ENCODE measurements at places on chromosomes 16 and 17. TPM values are rescaled to one million over a fixed set of nuclear protein-coding genes. Genes with fewer than 3 reads are reported as not detected.

Gene KRT33A
- not detected for polyA plus RNA-seq

Gene TBX21
- polyA plus RNA-seq: 6.1 TPM

Gene MT1F
- 5.3 TPM for polyA plus RNA-seq

Gene MYH2
- polyA plus RNA-seq: not detected

Gene CFAP97D1
- polyA plus RNA-seq: 0.01 TPM

Gene RNF222
- 2.6 TPM for polyA plus RNA-seq

Gene KPNA2
- polyA plus RNA-seq: 30.3 TPM

Gene SULT1A4
- 5.0 TPM for polyA plus RNA-seq

Gene CDH15
- not detected for polyA plus RNA-seq

Gene CD300A
- polyA plus RNA-seq: 5.7 TPM

Gene MFAP4
- polyA plus RNA-seq: not detected

Gene GPR139
- polyA plus RNA-seq: not detected

Gene KRTAP3-2
- polyA plus RNA-seq: not detected

Gene NXPH3
- polyA plus RNA-seq: not detected

DNA sequence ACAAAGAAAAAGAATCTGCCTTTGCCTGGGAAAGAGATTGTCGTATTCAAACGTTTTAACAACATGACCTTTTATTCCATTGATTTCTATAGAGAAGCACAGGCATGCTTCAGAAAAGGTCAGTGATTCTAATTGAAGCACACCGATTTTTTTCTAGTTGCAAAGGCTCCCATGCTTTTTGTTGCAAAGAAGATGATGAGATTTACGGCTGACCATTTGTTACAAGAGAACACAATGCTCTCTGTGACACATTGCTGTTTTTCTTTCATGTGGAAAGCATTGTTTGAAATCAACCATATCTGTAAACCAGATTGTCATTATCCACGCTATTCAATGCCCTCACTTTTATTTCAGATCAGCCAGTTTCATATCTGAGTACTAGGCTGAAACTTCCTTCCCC lies 99.8 kb downstream of the NLK start:
- DNase-seq: no peak

- DNase-seq: peak; percentile 70
Measured at GRCh38 chr17:47742319-47743181, 9.5 kb downstream of the TBX21 start.

- DNase-seq: no peak
Measured at GRCh38 chr17:42989141-42989540, 8.8 kb downstream of the RUNDC1 start.

- DNase-seq: no peak
Measured at GRCh38 chr17:50219939-50220465, 18.6 kb upstream of the COL1A1 start.

DNA sequence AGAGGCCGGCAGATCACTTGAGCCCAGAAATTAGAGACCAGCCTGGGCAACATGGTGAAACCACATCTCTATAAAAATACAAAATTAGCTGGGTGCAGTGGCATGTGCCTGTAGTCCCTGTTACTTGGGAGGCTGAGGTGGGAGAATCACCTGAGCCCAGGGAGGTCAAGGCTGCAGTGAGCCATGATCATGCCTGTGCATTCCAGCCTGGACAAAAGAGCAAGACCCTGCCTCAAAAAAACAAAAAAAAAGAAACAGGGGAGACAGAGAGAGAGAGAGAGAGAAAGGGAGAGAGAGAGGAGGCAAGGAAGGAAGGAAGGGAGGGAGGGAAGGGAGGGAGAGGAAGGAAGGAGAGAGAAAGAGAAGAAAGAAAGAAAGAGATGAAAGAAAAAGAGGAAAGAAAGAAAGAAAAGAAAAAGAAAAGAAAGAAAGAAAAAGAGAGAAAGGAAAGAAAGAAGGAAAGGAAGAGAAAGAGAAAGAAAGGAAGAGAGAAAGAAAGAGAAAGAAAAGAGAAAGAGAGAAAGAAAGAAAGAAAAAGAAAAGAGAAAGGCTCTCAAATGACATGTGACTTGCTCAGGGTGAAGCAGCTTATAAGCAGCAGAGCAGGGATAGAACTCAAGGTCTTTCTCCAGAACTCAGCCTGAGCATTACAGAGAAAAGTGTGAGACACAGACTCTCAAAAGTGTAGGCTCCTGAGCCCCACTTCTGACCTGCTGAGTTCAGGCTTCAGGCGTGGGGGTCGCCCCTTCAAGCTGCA lies 15.5 kb downstream of the CX3CL1 start:
- DNase-seq: no peak

GRCh38 chr16:23420011-23420410 lies 33.0 kb downstream of the COG7 start:
- no peak for DNase-seq

- no peak for DNase-seq
Measured at GRCh38 chr17:3985846-3986245, 21.6 kb upstream of the ATP2A3 start.

DNA sequence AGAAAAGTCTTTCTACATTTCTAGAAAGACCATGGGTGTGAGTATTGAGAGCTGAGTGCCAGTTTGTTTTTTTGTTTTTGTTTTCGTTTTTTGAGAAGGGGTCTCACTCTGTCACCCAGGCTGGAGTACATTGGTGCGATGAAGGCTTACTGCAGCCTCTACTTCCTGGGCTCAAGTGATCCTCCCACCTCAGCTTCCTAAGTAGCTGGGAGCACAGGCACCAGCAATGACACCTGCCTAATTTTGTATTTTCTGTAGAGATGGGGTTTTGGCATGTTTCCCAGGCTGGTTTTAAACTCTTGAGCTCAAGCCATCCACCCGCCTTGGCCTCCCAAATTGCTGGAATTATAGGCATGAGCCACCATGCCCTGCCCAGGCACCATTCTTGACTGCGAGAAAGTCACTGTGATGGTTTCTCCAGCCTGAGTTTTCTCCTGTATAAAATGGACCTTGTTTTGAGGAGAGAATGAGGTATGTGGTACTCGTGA lies 673.8 kb downstream of the MAF start:
- DNase-seq: no peak

GRCh38 chr17:73827627-73828291 lies 183.5 kb upstream of the SDK2 start:
- no peak for DNase-seq

- DNase-seq: no peak
Measured at GRCh38 chr17:20999044-20999573, 43.7 kb downstream of the USP22 start.

DNA sequence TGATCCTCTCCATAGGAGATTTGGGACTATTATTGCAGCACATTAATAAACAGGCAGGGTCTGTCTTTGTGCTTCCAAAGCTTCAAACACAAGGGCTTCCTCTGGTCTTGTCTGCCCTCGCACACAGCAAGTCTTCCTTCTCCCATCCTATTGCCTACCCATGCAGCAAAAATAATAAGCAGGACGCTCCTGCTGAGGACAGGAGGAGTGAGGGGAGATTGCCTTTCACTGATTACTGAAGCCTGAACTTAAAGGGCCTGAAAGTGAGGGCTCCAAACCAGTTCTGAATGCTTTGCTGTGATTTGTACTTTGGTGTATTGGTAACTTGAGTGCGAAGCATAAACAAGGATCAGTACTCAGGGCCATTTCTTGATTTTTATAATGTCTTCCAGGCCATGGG lies 197.6 kb upstream of the XYLT1 start:
- DNase-seq: no peak

DNA sequence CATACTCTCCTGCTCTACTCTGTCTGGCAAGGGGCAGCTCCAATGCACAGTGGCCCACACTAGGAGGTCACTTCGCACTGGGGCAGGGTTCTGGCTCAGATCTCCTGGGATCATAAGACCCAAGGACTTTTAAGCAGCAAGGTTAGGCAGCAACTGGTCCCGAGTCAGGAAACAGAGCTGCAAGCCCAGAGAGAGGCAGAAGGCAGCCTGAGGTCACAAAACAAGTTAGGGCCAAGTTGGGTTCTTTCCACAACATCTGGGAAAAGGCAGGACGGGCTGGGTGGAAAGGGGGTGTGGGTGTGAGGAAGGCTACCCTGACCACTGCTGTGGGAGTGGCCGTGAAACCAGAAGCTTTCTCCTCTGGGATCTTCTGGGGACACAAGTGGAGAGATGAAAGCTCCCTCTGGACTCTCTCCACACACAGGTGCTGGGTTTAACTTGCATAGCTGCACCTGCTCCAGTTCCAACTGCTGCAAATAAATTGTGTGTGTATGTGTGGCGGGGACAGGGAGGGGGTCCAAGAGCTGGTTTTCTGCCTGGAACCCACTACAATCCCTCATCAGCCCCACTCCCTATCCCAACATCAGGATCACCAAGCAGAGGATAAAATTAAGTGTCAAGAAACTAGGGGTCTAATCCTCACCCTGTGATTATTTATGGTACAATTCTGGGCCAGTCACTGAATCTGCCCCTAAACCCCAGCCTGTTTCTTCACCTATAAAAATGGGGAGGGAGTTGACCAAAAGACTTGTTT lies 8.0 kb upstream of the TSPOAP1 start:
- peak; percentile 35 for DNase-seq

- no peak for DNase-seq
Measured at GRCh38 chr16:26026709-26027450, 335.1 kb downstream of the HS3ST4 start.

- DNase-seq: peak; percentile 48
Measured at GRCh38 chr17:9768381-9768934, 22.9 kb downstream of the DHRS7C start.

- no peak for DNase-seq
Measured at GRCh38 chr16:51971184-51971583, 575.8 kb downstream of the TOX3 start.

- no peak for DNase-seq
Measured at GRCh38 chr16:24822542-24822941, 23.2 kb upstream of the SLC5A11 start.

- no peak for DNase-seq
Measured at GRCh38 chr17:73820686-73821448, 176.6 kb upstream of the SDK2 start.

GRCh38 chr17:79914813-79915740 lies 75.8 kb upstream of the CBX4 start:
- DNase-seq: no peak

GRCh38 chr17:7803981-7804380 lies 30.0 kb upstream of the KDM6B start:
- DNase-seq: no peak

- no peak for DNase-seq
Measured at GRCh38 chr16:22638393-22639206, 127.9 kb downstream of the NPIPB5 start.

GRCh38 chr17:39787041-39787440 lies 49.3 kb downstream of the GRB7 start:
- no peak for DNase-seq

DNA sequence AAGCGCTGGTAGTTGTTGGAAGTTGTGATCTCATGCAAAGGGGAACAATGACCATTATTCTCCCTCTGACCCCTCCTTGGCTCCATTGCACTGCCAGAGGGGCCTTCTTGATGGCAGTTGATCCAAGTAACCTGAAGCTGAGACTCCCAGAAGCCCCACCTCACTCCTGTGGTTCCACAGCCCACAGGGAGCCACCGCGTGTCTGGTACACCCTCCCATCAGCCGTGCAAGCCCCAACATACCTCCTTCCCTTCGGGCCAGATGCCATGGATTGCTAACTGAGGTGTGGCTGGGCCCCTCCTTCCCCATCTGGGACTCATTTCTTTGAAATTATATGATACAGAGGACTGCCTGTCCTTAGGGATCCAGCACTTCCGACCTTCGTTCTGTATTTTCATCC lies 17.8 kb downstream of the SAP30BP start:
- DNase-seq: no peak

- no peak for DNase-seq
Measured at GRCh38 chr16:275786-276232, at the start of gene RGS11. Gene RGS11, minus strand, starts transcription at chr16:275944. Its CDS starts 33 bp downstream, at chr16:275911.

GRCh38 chr17:29663155-29663554 lies 40.4 kb upstream of the CORO6 start:
- no peak for DNase-seq

- DNase-seq: no peak
Measured at GRCh38 chr17:78294776-78295175, 63.3 kb downstream of the TMEM235 start.

- DNase-seq: no peak
Measured at GRCh38 chr17:676060-676700, 38.5 kb downstream of the VPS53 start.

DNA sequence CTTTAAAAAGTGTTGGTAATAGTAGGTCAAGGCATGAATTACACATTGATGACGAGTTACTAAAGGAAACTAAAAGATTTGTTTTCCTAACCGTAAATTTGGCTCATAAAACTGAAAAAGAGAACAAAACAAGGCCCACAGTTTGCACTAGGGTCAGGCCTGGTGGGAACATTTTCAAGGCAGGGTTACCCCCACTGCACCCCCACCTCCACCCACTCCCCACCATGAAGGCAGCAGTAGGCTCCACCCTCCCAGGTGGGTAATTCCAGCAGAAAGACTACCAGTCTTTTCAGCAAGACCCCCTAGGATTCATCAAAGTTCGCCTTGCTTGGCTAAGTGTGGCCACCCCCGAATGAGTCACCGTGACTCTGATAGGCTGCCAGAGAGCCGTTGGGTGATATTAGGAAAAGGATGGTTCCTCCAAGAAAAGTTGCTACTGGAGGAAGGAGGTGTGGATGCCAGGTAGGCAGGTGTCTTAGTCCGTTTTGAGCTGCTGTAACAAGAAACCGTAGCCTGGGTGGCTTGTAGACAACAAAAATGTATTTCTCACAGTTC lies 8.6 kb downstream of the DNAAF1 start:
- DNase-seq: no peak

GRCh38 chr17:40024901-40025300 lies 9.7 kb downstream of the CSF3 start:
- DNase-seq: no peak

DNA sequence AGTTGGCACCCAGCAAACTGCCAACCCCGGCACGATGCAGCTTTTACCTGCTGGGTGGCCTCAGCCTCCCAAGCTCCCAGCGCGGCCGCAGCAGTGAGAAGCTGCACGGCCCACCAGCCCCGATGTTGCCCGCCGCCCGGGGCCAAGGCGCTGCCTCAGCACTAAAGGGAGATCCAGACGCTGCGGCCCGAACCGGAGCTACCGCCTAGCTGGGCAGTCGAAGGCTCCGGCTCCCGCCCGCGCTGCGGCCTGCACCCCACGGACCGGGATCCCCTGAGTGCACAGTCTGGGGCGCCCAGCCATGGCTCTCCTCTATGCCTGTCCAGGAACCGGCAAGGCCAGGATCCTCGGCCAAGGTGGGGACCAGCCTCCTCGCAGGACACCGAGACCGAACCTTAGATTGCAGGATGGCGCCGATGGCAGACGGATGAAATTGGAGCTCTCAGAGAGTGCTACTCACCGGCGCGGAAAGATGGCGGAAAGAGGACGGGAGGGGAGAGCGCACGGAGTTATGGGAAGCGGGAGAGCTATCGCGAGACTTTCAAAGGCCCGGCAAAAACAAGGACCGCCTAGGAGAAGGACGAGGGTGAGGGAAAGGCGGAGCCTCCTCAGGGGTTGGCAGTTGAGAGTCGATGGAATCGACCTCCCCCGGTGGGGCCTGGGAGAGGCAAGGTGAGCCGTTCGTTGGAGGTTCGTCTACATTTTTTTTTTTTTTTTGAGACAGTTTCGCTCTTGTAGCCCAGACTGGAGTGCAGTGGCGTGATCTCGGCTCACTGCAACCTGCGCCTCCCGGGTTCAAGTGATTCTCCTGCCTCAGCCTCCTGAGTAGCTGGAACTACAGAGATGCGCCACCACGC lies at the start of gene RPS15A:
TSS of gene RPS15A (minus strand) at position 485 of the 857 bp plus-strand sequence. CDS start 1,221 bp downstream, outside the sequence.
- peak; percentile 96 for DNase-seq
